AG04449 (cell line): ENCODE measurements at places on chromosomes 13 and 19.

DNA sequence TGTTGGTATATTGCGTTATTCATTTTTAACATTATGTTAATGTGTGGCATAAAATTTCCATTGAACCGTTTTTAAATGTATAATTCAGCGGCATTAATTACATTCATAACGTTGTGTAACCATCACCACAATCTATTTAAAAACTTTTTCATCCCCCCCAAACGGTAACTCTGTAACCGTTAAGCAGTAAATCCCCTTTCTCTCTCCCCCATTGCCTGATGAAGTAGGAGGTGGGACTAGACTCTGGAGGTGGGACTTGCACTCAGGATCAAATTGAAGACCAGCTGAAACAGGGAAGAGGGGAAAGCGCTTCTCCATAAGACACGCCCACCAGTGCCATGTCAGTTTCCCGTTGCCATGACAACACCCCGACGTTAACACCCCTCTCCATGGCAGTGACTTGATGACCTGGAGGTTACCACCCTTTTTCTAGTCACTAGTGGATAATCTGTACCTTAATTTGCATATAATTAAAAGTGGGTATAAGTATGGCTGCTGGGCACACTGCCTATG is 16.8 kb downstream of the CLEC11A start:
- DNase-seq = no peak

DNA sequence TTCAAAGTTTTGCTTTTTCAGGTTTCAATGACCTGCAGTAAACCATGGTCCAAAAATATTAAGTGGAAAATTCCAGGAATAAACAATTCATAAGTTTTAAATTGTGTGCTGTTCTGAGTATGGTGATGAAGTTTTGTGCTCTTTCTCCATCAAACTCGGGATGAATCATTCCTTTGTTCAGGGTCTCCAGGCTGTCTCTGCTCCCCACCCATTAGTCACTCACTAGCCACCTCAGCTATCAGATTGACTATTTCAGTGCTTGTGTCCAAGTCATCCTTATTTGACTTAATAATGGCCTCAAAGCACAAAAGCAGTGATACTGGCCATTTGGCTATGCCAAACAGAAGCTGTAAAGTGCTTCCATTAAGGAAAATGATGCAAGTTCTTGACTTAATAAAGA is 1140.4 kb downstream of the EFNB2 start:
- DNase-seq = no peak

DNA sequence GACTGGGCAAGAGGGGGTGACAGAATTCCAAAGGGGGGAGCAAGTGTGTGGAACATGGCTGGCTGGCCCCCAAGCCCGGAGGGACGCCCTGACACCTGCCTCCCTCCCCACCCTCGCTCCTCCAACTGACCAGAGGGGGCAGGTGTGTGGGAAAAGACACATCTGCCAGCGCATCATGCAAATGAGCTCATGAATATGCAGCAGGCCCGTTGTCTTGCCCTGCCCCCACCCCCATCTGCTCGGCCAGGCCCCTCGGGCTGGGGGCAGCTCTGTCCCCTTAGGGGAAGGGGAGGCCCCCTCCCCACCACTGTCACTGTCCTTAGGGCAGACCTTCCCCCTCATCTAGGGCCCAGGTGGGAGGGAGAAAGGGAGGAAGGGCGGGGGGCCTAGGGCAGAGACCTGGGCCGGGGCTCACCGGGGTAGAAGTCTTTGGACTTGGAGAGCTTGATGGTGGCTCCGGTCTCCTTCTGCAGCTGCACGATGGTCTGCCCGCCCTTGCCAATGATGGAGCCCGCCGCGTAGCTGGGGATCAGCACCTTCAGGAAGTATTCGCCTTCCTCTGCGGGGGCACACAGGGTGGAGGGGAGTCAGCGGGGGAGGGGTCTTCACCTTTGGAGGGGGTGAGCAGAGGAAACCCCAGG is 12.9 kb downstream of the NOVA2 start:
- no peak for DNase-seq

GRCh38 chr13:99640260-99640659 is 139.0 kb downstream of the TM9SF2 start:
- no peak for DNase-seq

DNA sequence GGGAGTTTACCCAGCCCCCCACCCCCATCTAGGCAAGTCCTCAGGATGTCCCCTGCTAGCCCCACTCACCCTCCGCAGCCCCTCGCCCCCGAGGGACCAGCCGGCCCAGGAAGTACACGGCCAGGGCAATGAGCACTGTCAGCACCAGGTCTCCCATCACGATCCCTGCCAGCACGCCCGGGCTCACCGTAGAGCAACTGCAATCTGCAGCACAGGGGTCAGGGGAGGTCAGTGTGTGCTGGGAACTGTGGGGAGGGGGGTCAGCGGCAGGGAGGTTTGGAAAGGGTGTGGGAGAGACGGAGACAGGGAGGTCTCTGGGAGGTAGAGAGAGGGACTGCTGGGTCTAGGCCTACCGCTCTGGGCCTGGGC is 734 bp downstream of the TYROBP start:
- DNase-seq = no peak

DNA sequence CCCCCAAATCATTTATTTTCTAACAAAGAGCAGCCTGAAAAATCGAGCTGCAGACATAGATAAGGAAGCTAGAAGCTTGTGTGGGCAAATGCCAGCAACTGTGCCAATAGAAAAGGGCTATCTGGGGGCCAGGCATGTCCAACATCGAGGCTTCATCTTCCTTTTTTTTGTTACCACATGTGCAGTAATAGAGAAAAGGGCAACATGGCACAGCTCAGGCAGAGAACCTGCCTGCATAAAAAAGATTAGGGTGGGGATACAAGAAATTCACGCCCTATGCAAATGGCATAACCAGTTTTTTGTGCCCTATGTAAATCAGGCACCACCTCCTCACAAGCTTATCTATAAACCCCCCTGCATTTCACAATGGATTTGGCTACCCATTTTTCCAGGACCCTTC is 60.4 kb upstream of the ABCC4 start:
- no peak for DNase-seq

GRCh38 chr13:64186071-64186470 is 2770.4 kb upstream of the PCDH20 start:
- DNase-seq = no peak
